ENCODE measurements at places on chromosomes 1 and 21.

GRCh38 chr1:22290611-22291010, 147.7 kb upstream of the WNT4 start:
- no peak for DNase-seq

GRCh38 chr1:14733048-14733778, 134.7 kb downstream of the KAZN start:
- no peak for DNase-seq

DNA sequence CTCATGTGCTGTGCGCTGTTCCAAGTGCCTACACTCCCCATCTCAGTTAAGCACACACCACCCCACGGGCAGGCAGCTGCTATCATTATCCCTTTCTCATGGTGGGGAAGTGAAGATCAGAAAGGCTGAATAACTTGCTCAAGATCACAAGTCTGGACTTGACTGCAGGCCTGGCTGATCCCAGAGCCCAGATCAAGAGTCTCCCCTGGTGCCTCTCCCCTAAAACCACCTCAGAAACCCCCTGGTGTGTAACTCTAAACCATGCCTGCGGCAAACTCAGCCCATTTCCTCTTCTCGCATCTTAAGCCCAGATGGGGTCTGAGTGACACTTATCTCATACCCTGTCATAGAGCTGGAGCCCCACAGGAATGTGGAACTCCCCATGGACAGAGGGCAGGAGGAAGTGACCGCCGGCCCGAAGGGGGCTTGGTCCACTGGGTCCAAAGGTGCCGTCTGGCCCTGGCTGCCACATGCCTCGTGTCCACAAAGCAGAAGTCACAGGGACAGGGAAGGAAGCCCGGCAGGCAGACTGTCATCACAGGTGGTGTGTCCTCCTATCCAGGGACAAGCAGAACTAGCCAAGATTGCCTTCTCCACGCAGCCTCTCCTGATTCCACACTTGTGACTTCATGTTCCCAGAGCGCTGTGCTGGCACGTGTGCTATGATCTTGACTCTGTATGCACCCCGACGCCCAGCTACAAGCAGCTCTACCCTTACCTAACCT, 92.1 kb downstream of the SYF2 start:
- DNase-seq = no peak

GRCh38 chr1:180080439-180080838, 74.2 kb upstream of the QSOX1 start:
- no peak for DNase-seq

DNA sequence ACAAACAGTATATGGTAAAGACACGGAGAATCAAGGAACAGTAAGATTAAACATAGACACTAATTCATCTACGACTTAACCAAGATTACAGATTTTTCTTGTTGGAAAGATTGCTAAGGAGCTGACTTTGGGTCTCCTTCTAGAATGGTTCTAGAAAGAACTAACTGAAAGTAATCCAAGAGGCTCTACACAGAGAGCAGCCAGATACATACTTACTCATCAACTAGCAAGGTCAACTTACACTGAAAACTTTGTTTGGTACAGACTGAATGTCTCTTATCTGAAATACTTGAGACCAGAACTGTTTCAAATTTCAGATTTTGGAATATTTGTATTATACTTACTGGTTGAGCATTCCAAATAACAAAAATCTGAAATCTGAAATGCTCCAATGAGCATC, 5.8 kb downstream of the C21orf91 start:
- no peak for DNase-seq

DNA sequence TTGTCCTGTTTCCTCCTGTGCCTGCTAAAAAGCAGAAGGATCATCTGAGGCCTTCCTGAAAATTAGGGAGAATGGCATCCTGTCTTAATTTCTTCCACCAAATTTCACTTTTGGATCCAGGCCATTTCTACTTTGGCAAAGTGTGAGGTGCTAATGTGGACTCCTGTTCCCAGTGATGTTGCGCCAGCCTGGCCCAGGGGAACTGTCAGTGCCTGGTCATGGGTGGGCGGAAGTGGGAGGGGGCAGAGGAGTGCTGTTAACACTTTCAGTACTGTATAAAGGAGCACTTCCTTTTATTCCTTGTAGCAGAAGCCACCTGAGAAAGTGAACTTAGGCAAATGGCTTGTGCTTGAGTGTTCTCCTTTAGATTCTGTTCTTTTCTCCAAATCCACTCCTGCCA, 19.9 kb downstream of the ELAPOR1 start:
- DNase-seq = no peak

Data from amniotic stem cell (primary cell).